ENCODE measurements at places on chromosomes 7 and 10. TPM values are rescaled to one million over a fixed set of nuclear protein-coding genes. Genes with fewer than 3 reads are reported as not detected.

GRCh38 chr7:87886875-87887274 is 10.6 kb downstream of the DBF4 start:
- DNase-seq, result no peak

DNA sequence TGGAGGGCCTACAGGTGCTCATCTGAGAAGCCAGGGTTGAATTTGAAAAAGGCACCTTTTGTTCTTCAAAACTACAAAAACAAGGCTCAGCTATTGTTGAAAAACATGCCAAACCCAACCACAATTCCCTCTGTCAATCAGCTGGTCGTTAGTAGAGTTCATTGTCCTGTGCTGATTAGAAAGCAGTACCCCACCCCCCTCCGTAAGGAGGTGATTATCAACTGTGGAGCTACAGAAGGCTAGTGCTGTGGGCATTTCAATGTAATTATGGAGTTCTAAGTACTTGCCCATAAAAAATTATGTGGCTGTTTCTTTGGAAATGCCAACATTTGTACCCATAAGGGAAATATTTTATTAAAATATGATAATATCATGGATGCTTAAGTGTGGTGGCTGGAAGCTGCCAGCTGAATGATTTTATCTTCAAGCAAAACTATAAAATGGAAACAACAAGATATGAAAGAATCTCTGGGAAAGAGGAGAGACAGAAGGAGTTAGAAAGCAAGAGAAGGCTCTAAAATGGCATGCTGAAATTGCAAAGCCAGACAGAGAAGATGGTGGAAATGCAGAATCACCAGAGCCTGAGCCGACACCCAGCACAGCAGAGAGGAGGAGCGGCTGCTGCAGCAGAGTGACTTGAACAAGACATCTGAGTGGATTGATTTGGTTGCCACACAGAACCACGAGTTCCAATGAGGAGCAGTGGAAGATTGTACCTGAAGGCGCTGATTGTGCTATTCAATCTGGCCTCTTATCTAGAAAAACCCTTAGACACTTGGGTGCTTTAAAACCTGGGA is 179.5 kb upstream of the LRGUK start:
- no peak for DNase-seq

- no peak for DNase-seq
Observed at GRCh38 chr10:123459371-123460091, 206.6 kb upstream of the GPR26 start.

NME8 gene
- total RNA-seq, result not detected

TMEM176B gene
- total RNA-seq, result 125 TPM

Data from left cardiac atrium (tissue), 4 donors.